ENCODE measurements at places on chromosomes 13 and 19.

DNA sequence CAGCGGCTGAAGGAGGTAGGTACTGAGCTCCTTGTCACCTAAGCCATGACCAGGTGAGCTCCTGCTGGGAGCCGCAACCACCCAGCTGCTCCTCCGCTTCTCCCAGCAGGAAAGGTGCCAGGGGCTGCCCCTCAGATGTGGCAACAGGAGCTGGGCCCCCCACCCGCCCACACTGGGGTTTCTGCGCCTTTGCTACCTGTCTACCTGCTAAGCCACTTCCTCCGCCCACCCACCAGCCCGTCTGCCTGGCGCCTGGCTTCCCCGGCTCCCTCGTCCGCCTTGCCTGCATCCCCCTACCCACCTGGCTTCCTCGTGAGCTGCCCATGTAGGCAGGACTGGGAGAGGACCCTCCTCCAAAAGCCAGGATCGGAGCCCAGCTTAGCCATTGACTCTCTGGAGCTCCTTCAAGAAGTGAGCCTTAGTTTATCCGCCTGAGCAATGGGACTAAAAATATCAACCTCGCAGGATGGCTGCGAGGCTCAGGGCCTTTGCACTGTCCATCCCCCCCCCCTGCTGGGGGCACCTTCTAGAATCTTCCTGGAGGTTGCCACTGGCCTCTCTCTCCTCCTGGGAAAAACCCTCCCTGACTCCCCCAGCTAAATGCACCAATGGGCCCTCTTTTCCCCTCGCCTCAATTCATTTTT is 55.8 kb upstream of the KLF2 start:
- no peak for DNase-seq

DNA sequence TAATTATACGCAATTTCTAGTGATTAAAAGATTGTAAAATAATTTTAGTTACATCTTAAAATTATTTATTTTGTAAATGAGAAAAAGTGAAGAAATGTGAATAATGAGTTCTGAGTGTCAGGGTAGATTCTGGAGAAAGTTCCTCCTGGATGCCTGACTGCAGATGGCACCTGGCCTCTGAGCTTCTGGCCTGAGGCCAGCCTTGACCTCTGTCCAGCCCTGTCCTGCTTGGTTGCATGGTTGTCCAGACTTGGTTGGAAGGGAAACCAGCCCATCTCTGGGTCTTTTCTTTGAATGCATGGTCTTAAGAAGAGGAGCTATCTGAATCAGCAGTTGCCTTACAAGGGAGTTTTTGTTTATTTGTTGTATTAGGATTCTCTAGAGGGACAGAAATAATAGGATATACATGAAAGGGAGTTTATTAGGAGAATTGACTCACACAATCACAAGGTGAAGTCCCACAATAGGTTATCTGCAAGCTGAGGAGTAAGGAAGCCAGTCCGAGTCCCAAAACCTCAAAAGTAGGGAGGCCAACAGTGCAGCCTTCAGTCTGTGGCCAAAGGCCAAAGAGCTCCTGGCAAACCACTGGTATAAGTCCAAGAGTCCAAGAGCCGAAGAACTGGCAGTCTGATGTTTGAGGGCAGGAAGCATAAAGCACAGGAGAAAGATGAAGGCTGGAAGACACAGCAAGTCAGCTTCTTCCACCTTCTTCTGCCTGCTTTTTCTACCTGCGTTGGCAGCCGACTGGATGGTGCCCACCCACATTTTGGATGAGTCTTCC is 385.8 kb downstream of the ZNF536 start:
- no peak for DNase-seq

GRCh38 chr13:19178901-19179593 is 2.6 kb downstream of the TUBA3C start:
- no peak for DNase-seq

- no peak for DNase-seq
Observed at GRCh38 chr13:107974409-107974808, 240.9 kb downstream of the LIG4 start.

- no peak for DNase-seq
Observed at GRCh38 chr19:49475995-49476880, 2.2 kb downstream of the FLT3LG start.

DNA sequence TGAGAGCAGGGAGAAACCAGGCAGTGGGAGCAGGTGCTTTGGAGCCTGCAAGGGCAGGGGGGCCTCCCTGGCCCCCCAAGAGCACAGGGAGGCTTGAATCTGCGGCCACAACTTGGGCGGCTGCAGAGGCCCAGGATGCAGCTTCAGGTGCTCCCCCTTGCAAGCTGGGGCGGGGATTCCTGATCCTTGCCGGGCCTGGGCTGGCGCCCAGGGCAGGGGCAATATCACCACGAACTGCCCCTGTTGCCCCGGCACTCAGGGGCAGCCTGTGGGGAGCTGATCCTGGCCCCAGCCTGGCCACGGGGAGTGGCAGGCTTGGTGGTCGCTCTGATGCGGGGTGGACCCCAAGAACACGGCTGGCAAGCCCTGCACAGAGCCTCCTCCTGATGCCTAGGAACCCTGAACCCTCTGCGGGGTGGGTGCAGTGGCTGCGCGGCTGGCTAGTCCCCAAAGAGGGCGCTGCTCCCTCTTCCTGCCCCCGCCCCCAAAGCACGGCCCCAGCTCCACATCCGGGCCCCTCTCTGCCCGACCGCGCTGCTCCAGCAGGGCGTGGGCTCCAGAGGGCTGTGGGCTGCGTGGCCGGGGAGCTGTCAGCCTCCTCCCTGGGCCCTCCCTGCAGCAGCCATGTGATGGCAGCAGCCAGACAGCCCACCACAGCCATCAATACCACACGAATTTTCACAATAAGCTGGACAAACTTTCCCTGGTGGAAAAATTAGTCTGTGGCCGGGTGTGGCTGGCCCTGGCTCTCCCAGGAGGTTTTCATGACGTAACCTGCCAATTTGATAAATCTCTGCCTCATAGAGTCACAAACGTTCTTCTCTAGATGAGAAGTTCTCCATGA is 21.0 kb downstream of the TNFSF9 start:
- no peak for DNase-seq

DNA sequence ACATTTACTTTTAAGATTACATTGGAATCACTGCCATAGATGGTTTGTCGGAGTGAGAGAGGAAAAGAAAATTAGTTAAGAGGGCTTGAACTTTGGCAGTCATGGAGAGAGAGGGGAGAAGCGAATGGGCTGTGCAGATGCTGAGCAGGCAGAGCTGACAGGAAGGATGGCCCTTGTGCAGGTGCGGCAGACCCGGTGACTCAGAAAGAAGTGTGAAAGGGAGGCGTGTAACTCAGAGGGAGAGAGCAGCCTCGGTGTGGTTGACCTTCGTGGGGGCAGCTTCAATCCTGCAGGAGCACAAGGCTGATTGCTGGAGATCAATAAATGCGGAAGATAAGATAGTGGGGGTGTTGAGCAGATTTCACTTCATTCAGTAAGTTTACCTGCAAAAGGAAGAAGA is 76.9 kb downstream of the TNFSF13B start:
- no peak for DNase-seq

- no peak for DNase-seq
Observed at GRCh38 chr19:33052352-33052972, 12.2 kb downstream of the RHPN2 start.

DNA sequence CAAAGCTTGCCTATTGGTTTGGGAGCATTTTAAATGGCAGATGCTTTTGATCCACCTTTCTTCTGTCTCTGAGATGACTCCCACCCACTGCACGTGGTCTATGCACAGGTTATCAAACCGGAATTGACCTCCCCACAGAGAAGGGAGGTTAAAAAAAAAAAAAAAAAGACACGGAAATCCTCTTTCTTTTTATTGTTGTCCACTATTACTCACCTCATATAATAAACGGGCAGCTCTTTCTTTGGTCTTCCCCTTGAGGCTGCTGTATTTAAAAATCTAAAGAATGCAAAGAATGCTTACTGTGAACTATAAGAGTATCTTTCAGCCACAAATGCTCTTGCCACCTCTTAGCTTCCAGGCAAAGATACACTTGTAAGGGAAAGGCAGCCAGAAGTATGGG is 329.7 kb downstream of the NDFIP2 start:
- DNase-seq = no peak

DNA sequence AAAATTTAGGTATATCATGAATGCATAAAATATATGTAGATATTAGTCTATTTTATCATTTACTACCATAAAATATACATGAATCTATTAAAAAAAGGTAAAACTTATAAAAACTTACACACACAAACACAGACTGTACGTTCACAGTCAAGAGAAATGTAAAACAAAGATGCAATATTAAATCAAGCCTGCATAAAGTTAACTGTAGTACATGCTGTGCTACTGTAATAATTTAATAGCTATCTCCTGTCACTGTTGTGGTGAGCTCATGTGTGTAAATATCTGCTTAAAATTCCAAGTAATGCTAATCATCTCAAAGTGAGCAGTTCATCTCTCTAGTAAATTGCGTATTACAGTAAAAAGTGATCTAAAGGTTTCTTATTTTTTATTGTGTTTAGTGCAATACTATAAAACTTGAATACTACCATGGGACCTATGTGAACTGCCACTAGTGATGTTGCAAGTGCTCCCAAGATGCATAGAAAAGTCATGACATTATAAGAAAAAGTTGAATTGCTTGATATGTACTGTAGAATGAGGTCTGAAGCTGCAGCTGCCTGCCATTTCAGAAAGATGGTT is 762 bp upstream of the ZNF233 start:
- no peak for DNase-seq

GRCh38 chr13:85095418-85096272 is 703.6 kb downstream of the SLITRK6 start:
- DNase-seq = no peak

- peak; percentile 87 for DNase-seq
Observed at GRCh38 chr13:102798581-102799425, at the start of the genes BIVM and POGLUT2. TSS of gene BIVM (plus strand) at chr13:102799119. CDS start at chr13:102807268, 8,149 bp downstream. TSS of gene POGLUT2 (minus strand) at chr13:102798976. CDS start at chr13:102798670, 306 bp downstream.

All from iPS DF 19.7 (cell line).